ENCODE measurements at places on chromosomes 5 and 9. TPM values are rescaled to one million over a fixed set of nuclear protein-coding genes. Genes with fewer than 3 reads are reported as not detected.

DNA sequence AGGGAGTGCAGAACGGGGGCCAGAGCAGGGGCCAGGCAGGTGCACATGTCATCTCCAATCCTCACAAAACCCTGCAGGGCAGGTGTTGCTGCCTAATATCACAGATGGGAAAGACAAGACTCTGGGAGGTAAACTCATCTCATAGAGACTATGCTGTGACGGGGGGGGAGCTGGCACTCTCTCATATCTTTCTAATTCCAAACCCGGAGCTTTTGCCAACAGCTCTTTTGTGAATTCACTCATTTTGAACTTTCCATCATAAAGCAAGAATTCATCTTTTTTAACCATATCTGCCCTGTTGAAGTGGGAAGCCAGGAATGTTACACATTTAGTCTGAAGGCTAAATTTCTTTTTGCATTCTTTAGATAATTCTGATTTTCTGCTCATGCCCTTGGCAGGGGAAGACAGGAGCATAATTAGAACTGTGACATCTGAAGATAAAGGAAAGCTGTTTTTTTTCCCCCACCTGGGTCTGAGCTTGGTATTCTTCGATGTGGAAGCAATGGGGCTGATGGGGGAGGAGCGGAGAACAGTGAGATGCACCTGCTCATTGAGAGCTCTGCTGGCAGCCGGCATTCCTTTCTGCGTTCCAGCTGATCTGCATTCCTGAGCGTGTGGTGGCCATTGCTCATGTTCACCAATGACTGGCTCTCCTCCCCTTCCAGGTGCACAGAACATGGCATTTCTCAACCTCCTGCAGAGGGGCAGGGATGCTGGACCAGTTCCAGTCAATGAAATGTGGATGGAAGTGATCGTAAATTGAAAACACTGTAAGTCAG, 159.2 kb downstream of the NSG2 start:
- no peak overlapping the region for H3K4me3 ChIP-seq
- no peaks in the 10 kb centered on the region for H3K36me3 ChIP-seq

The SPINK4 gene
- total RNA-seq, result not detected

The EPB41L4B gene
- 0.16 TPM for total RNA-seq

The PRR16 gene
- not detected for total RNA-seq

The CTXN3 gene
- not detected for total RNA-seq

The TAF1L gene
- total RNA-seq, result not detected

GRCh38 chr5:78823196-78823595, 161.9 kb downstream of the ARSB start:
- H3K36me3 ChIP-seq, result no peaks in the 10 kb centered on the region
- no peak overlapping the region for H3K4me3 ChIP-seq
- no peak for DNase-seq
- H3K27ac ChIP-seq, result no peak overlapping the region
- no peaks in the 10 kb centered on the region for H3K4me1 ChIP-seq

GRCh38 chr9:118618849-118619248, 750.4 kb downstream of the BRINP1 start:
- H3K4me3 ChIP-seq, result no peak overlapping the region
- no peaks in the 10 kb centered on the region for H3K4me1 ChIP-seq
- H3K27me3 ChIP-seq, result no peaks in the 10 kb centered on the region
- DNase-seq, result no peak
- H3K36me3 ChIP-seq, result no peaks in the 10 kb centered on the region
- H3K27ac ChIP-seq, result no peak overlapping the region

The PCDHA10 gene
- total RNA-seq, result not detected

DNA sequence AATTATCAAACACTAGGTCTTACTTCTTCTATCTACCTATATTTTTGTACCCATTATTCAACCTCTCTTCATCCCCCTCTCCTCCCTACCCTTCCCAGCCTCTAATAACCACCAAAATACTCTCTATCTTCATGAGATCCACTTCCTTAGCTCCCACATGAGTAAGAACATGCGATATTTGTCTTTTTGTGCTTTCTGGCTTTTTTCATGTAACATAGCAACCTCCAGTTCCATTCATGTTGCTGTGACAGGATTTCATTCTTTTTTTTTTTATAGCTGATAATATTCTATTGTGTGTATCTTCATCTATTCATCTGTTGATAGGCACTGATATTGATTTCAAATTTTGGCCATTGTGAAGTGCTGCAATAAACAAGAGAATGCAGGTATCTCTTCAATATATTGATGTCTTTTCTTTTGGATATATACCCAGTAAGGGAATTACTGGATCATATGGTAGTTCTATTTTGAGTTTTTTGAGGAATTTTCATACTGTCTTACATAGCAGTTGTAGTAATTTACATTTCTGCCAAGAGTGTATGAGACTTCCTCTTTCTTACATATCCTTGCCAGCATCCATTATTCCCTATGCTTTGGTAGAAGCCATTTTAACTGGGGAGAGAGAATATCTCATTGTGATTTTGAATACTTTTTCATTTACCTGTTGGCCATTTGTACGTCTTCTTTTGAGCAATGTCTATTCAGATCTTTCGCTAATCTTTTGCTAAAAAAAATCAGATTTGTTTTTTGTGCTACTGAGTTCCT, 156.8 kb downstream of the DCP2 start:
- no peak overlapping the region for H3K27ac ChIP-seq
- no peak for DNase-seq
- no peaks in the 10 kb centered on the region for H3K4me1 ChIP-seq
- H3K36me3 ChIP-seq, result no peaks in the 10 kb centered on the region

GRCh38 chr9:20384642-20385041, 237.7 kb downstream of the MLLT3 start:
- no peak overlapping the region for H3K27ac ChIP-seq
- no peak overlapping the region for H3K4me3 ChIP-seq

DNA sequence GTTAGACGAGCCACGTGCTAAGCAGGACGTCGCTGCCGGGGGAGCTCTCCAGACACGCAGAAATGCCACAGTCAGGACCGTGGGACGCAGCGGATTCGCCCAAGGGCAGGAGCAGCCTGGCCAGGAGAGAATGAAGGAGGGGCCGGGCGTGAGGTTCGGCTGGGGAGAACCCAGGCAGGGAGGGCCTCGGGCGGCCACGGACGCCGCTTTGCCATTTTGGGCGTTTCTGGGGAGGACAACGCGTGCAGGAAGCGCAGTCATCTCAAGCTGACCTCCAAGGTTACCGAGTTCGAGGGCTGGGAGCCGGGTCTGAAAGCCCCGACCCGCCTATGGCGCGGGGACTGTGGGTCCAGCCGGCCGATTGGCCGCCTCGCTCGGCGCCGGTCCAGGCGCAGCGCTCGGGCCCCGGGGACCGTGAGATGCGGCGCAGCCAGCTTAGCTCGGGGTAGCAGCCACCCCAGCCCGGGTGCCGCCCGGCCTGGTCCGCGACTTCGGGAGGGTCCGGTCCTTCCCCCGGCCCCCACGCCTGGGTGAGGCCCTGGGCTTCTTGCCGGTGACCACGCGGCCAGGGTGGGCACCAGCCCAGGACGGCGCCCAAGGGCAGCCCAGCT, 760 bp upstream of the MAN1B1 start:
- peak overlapping the region; percentile 61 for H3K27ac ChIP-seq
- H3K27me3 ChIP-seq, result no peaks in the 10 kb centered on the region
- peak overlapping the region; percentile 67 for H3K4me3 ChIP-seq
- peaks cover 31% of the 10 kb centered on the region for H3K4me1 ChIP-seq

GRCh38 chr5:1999794-2000193, 117.1 kb upstream of the IRX4 start:
- no peaks in the 10 kb centered on the region for H3K36me3 ChIP-seq
- no peak overlapping the region for H3K27ac ChIP-seq
- H3K4me1 ChIP-seq, result no peaks in the 10 kb centered on the region
- H3K27me3 ChIP-seq, result no peaks in the 10 kb centered on the region
- no peak overlapping the region for H3K4me3 ChIP-seq
- no peak for DNase-seq

The PCDHA4 gene
- not detected for total RNA-seq

The NR5A1 gene
- 0.29 TPM for total RNA-seq

DNA sequence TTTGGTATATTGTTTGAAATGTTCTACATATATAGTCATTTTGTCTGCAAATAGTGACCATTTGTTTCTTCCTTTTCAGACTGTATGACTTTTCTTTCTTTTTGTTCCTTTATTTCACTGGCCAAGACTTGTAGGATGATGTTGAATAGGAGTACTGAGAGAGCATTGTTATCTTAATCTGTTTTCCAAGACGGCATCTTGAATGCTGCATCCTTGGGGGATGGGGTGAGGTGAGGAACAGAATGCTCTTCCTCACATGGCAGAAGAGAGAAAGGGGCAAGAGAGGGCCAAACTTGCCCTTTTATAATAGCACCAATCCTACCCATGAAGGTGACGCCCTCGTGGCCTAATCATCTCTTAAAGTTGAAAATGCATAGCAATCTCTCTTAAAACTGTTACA, 3.7 kb upstream of the ZNF510 start:
- peaks cover 11% of the 10 kb centered on the region for H3K4me1 ChIP-seq
- no peaks in the 10 kb centered on the region for H3K36me3 ChIP-seq
- H3K27ac ChIP-seq, result no peak overlapping the region
- no peaks in the 10 kb centered on the region for H3K27me3 ChIP-seq
- no peak overlapping the region for H3K4me3 ChIP-seq
- DNase-seq, result no peak

Measured in T-cell (primary cell).